Omental fat pad (tissue), 4 donors: ENCODE measurements at places on chromosomes 11 and 22. TPM values are rescaled to one million over a fixed set of nuclear protein-coding genes. Genes with fewer than 3 reads are reported as not detected.

DNA sequence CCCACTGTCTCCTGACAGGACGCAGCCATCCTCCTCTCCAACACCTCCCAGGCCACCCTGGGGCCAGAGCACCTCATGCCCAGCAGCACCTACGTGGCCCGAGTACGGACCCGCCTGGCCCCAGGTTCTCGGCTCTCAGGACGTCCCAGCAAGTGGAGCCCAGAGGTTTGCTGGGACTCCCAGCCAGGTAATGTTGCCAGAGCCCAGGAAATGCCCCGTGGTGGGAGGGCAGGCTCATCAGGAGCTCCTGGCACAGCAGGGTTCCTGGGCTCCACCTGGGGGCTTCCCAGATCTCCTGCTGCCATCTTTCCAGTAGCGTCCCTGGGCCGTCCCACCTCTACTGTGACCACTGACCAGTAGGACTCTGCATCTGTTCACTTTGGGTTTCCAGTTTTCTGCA, 16.2 kb downstream of the CSF2RB start:
- no peak for DNase-seq

DNA sequence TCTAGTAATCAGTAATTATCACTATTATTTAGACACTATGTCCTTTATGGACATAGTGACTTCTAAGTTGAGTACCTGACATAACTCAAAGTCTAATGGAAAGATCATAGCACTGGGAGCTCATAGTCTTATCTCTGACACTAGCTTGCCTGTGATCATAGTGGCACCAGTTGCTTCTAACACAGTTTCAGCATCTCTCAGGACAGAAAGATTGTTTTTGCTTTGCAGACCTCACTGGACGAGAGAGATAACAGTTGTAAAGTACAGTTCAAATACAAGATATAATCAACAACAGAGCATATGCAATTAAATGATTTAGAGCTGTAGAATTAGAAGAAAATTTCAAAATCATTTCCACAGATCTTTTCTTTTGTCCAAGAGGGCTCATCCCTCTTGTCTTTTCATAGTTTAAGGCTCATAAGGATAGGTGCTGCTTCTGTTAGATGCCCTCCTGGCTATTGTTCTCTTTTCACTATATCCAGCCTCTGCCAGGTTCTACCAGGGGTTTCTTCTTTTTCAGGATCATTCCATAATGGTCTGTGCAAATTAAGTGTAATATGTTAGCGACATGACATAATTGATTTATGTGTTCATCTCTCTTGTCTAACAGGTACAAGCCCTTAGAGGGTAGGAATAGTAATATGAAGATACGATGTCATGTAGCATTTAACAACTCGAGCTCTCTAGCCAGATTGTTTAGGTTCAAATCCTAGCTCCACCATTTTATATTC, 1175.4 kb upstream of the TENM4 start:
- DNase-seq = no peak

GRCh38 chr11:133064152-133064877, 468.0 kb downstream of the OPCML start:
- no peak for DNase-seq

DNA sequence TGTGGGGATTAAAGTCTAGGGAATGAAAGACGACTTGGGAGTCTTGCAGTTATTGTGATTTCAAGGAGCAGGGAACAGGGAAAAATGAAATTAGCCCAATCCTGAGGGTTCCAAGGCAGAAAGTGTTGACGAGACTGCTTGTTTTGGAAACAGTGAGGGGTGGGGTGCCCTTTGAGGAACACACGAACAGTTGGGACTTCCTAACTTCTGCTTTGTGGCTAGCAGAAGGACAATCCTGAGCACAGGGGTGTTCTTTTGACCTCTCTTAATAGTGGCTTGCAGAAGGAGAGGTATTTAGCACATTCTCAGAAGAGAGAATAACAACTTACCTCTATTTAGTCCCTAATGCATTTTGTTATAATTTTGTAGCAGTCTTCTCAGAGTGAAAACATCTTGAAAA, 545.9 kb upstream of the ARHGAP42 start:
- DNase-seq = no peak

- no peak for DNase-seq
Measured at GRCh38 chr11:23217072-23217471, 356.8 kb upstream of the CCDC179 start.

- no peak for DNase-seq
Measured at GRCh38 chr11:69436041-69436982, 45.2 kb upstream of the LINC01488 start.

Gene HRAS
- total RNA-seq = 44.9 TPM

Gene RASGRP2
- total RNA-seq = 17.3 TPM

GRCh38 chr22:27440304-27440865, 361.2 kb downstream of the MN1 start:
- DNase-seq = no peak
